Gastrocnemius medialis (tissue), 4 donors: ENCODE measurements at places on chromosomes 5 and 9. TPM values are rescaled to one million over a fixed set of nuclear protein-coding genes. Genes with fewer than 3 reads are reported as not detected.

GRCh38 chr9:79567671-79568098, 4.1 kb upstream of the TLE4 start:
- DNase-seq, result no peak

- no peak for DNase-seq
These were observed 21.7 kb downstream of the TCF7 start for GRCh38 chr5:134136221-134136631.

GRCh38 chr5:15763754-15764153, 263.8 kb downstream of the FBXL7 start:
- no peak for DNase-seq

GRCh38 chr5:52725065-52725746, 62.5 kb upstream of the ITGA1 start:
- DNase-seq, result no peak

DNA sequence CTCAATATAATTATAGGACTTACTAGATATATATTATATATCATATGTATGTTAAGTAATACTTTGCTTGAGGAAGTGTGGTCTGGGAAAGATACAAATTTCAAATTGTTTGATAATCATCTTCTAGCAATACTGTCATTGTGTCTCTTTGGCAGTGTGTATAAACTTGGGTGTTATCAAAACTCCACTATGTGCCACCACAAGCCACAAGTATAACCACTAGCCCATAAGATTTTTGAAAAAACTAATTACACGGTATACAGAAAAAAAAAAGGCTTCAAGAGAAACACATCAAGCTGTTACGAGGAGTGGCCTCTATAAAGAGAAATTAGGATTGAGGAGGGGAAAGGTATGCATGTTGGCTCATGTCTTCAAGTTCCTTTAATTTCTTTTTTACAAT, 44.7 kb upstream of the PCSK5 start:
- DNase-seq, result no peak

DNA sequence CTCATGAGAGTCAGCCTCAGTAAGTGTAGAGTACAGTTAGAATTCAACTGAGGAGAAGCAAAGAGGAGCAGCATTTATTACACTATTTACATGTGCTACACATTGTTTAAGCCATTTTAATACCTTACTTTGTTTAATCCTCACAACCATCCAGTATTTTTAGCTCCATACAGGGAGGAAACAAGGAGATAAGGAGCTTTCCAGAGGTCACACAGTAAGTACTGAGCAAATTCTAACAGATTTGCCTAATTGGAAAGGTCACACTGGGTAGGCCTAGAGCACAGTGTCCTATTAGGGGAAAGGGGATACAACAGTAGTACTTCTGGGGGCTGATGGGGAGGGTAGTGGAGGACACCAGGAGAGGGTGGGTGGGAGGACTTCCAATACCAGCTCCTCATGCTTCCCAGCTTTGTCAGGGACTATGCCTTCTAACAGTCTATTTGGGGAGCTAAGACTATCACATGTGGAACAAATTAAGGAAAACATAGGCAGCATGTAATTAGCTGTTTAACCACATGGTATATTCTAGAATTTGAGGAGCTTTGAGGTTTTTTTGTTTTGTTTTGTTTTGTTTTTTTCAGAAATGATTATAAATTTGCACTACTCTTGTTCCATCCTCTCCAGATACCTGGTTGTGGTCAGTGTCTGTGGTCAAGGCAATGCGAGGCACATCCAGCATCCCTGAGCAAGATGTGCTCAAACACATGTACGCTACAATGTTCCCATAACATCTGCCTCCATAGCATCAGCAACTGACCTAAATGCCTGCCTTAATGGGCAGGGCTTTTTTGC, 96.0 kb upstream of the SLC12A2 start:
- DNase-seq, result no peak

- DNase-seq, result peak; percentile 89
These were observed 82.2 kb upstream of the ICE1 start for GRCh38 chr5:5340206-5340729.

DNA sequence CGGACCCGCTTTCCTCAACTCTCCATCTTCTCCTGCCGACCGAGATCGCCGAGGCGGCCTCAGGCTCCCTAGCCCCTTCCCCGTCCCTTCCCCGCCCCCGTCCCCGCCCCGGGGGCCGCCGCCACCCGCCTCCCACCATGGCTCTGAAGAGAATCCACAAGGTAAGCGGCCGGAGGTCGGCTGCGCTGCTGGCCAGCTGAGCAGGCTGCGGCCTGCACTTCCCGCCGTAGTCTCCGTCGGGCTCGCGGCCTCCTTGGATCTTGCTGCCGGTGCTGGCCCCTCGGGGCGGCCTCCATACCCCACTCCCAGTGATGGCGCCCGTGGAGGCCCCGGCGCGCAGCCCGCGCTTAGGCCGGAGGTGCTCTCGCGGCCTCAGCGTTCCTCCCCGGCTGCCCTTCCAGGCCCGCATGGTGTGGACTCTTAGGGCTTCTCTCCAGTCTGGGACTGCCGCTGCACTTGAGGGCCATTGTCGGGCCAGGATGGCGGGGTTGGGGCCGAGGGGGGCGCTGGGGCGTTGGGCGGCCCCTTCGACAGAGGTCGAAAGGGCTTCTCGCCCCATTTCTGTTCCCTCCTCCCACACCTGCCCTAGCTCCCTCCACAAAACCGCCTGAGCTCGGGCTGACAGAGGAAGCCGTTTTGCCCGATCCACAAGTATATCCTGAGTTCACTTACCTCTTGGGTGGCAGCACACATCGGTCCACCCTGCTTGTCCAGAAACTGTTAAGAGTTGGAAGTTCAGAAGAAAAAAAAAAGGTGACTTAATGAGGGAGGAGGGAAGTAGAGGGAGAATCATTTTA, 714 bp downstream of the UBE2D2 start:
- peak; percentile 10 for DNase-seq

DNA sequence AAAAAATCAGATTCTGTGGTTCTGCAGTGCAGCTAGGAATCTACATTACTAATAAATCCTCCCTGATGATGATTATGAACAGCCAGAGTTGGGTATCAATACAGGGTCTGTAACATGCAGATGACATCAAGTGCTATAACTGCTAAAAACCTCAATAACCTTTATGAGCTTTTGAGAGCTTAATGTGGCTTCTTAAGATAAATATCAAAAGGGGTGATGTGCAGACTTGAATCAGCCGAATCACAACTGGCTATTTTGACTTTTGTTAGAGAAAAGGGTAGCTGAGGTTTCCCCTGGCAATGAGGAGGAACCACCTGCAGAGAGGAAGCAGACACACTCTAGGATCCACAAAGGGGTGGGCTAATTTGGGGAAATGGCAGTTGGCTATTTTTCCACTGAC, 30.2 kb downstream of the CAPSL start:
- DNase-seq, result no peak

DNA sequence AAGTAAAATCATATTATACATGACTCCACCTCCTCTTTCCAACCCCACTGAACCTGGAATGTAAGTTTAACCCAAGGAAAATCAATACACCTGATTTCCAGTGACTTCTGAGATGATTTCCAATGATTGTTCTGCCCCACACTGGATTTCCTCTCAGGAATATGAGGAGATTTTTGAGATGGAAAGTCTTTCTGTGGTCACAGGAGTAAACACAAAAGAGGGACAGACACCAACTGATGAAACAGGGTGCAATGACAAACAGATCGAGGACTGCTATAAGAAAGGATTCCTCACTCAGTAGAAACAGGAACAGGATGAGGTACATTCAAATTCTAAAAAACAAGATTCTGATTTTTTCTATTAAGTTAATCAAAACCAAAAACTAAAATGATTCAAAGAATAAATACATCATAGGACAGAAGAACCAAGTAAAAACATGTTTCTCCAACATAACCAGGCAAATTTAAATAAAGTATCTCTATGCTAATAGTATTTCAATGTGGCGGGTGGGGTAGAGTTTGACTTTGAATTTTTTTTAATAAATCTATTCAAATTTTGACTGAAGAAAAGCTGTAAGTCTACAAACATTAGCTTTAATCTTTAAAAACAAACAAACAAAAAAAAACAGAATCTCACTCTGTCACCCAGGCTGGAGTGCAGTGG, 42.1 kb downstream of the DTWD2 start:
- DNase-seq, result no peak

DNA sequence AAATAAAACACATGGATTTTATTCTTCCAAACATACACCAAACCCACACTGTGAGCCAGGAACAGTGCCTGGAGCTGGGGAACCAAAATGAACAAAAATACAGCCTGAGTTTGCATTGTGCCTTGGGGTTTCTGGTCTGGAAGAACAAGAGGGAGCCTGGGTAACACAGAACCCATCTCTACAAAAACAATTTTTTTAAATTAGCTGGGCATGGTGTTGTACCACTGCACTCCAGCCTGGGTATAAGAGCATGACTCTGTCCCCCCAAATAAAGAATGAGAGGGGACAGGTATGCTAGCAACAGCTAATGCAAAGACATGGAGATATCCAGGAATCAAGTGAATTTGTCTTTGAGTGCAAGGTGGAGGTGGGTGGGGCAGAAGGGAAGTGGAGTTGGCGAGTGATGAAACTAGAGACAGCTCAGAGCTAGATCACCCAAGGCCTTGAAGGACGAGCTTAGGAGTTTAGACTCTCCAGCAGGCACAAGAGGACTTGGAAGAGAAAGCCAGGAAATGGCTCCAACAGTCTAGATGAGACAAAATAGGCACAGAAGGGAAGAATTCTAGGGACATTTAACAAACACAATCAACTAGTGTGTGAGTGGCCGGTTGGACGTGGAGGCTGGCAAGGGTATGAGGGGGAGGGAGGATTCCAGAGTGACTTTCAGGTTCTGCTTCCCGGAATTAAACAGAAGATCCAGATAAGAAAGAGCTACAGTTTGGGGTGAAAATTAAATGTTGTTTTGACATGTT, 47.4 kb downstream of the FNBP1 start:
- DNase-seq, result no peak

- DNase-seq, result no peak
These were observed 25.3 kb upstream of the PPP1R2B start for GRCh38 chr5:156824800-156825199.

GRCh38 chr5:124901081-124901480, 154.6 kb upstream of the ZNF608 start:
- no peak for DNase-seq

DNA sequence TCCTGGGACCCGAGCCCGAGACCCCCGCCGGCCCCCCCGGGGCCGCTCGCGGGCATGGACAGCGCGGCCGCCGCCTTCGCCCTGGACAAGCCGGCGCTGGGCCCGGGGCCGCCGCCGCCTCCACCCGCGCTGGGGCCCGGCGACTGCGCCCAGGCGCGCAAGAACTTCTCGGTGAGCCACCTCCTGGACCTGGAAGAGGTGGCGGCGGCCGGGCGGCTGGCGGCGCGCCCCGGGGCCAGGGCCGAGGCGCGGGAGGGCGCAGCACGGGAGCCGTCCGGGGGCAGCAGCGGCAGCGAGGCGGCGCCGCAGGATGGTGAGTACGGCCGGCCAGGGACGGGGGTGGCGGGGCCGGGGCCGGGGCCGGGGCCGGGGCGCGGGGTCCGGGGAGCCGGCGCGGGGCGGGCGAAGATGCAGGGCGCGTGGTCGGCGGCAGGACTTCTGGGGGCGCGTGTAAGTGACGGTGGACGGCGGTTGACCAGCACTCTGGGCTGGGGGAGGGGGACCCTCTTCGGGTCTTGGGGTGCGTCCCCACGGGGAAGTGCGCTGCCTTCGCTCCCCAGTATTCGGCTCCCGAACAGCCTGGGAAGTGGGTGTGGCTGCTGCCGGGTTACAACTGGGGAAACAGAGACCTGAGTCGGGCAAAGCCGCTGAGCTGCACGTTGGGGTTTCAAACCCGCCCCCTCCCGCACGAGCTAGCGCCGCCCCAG, 520 bp downstream of the PRRX2 start:
- DNase-seq, result no peak

DNA sequence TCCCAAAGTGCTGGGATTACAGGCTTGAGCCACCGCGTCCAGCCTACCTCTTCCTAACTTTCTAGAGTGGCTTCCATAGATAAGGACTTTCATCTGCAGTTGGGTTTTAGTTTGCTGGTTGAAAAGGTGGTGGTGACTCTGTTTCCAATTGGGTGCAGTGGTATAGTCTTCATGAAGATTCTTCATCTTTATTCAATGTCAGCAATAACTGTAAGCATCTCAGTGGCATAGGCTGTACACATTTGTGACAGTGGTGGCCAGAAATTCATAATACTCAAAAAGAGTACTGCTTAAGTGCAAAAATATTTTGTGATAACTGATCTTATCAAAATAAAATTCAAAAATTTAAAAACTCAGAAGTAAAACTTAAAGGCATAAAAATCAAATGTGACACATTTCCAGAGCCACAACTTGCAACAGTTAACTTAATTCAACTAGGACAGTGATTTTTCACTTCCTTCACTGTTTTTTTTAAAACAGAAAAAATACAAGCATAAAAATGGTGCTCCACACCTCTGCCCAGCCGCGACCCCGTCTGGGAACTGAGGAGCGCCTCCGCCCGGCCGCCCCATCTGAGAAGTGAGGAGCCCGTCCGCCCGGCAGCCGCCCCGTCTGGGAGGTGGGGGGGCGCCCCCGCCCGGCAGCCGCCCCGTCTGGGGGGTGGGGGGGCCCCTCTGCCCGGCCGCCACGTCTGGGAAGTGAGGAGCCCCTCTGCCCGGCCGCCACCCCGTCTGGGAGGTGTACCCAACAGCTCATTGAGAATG, 56.4 kb upstream of the CDK5RAP2 start:
- DNase-seq, result no peak

- no peak for DNase-seq
These were observed 185.3 kb upstream of the WWC1 start for GRCh38 chr5:168106008-168106761.

GRCh38 chr5:147786142-147786541, 3.6 kb upstream of the JAKMIP2 start:
- DNase-seq, result no peak

DNA sequence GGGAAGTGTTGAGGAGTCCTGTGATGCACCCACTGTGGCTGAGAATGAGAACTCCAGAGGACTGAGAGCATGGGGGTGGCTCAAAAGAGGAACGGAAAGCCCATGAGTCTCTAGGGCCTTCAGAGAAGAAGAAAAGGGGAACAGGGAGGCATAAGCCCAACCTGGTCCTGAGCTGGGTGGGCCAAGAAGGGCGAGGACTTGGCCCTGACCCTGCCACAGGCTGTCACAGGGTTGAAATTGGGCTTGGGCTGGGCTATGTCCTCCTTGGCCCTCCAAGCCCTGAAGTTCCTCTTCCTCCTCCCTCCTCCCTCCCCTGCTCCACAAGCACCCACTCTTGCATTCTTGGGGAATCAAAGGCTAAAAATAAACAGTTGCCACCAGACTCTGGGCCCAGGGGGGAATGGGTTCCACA, 49.3 kb upstream of the PPARGC1B start:
- peak; percentile 22 for DNase-seq

DNA sequence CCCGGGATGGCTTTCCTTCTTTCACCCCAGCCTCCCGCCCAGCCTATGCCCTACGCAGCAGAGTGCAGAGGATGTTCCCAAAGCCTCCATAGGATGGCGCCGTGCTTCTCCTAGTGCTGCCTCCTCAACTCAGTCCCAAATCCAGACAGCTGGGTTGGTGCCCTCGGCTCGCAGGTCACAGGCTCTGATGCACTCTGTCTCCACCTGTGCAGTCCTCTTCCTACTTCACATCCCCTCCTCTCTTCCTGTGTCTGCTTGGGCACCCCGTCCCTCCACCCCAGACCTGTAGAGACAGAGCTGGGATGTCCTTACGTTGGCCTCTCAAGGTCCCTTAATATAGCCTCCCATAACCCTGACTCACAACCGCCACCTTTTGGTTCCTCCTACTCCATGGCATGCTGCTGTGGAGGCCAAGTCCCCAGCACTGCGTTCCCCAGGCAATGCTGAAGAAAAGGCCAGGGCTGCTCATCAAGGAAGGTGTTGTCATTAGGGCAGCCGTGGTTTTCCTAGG, 314.4 kb downstream of the GADD45G start:
- DNase-seq, result peak; percentile 34

NFIL3 gene
- total RNA-seq, result 50.5 TPM

FGD3 gene
- total RNA-seq, result 1.3 TPM

SPINK6 gene
- not detected for total RNA-seq

ARHGEF28 gene
- total RNA-seq, result 1.2 TPM

ALDH1A1 gene
- 32.8 TPM for total RNA-seq

CD72 gene
- total RNA-seq, result 0.65 TPM

SLC34A3 gene
- not detected for total RNA-seq

GMCL2 gene
- total RNA-seq, result not detected
